ENCODE measurements at places on chromosomes 12 and 14.

- no peak for DNase-seq
Measured at GRCh38 chr14:70906793-70907175, 475 bp upstream of the PCNX1 start.

DNA sequence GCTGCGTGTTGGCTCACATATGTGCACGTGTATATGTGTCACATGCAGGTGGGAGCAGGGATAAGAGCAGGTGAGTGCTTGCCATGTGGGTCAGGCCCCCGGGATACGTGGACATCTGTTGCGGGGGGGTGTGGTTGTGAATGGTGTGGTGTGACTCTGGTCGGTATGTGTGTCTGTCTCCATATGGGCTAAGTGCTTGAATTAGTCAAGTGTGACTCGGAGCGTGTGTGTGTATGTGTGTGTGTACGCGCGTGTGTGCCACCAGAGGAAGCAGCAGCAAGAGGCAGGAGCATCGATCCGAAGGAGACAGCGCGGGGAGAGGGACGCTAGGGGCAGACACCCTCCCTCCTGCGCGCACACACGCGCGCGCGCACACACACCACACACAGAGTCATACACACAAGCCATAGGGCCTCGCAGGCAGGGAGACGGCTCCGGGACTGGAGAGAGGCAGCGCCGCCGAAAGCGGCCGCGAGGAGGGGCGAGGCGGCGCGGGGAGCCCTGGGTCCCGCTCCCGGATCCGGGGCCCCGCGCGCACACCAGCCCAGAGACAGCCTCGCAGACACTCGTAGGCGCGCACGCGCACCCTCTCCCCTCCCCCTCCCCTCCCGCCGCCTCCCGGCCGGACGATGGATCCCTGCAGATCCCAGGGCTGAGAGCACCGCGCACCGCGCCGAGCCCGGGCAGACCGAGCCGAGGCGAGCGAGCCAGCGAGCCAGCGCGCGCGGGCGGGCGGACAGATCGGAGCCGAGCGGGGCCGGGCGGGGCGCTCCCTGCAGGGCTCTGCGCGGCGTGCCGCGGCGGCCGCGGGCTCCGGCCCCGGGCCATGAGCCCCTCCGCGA is at the start of gene ASIC1:
TSS of gene ASIC1 (plus strand) at position 597 of the 842 bp plus-strand sequence. CDS start 1,171 bp downstream, outside the sequence.
- DNase-seq: no peak

DNA sequence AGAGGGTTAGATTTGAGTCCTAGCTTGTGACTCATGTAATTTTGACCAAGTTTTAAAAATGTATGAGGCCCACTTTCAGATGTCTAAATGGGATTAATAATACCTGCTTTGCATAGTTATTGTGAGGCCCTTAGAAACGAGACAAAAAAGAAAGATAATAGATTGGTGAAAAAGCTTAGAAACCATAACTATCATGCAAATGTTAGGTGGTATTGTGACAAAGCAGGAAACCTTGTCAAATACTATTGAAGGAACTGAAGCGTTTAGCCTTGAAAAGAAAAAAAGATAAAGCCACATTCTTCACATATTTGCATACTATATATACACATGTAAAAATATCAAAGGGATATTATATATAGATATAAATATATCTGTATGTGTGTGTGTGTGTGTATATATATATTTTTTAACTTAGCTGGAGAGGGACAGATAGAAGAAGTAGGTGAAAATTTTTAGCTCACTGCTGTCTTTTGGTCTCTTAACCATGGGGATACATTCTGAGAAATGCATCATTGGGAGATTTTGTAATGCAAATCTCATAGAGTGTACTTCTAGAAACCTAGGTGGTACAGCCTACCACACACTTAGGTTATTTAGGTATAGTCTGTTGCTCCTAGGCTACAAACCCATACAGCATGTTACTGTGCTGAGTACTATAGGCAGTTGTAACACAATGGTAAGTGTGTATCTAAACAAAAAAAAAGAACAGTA is 270.3 kb downstream of the CCDC91 start:
- no peak for DNase-seq

DNA sequence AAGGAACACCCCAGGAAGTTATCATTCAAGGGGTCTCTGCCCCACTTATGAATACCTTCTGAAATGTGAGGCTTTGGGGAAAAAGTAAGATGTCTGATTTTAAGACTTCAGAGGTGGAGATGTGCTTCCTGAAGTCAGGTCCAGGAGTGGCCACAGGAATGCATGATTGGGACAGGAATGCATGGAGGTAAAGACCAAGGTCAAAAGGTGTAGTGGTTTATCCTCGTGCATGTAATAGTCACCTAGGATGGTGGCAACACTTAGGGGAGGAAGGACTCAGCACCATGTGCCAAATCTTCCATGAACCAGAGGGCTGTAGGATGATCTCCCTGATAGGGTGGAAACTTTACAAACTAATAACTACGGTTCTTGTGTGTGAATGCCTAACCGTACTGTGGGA is 217.3 kb downstream of the C12orf75 start:
- peak; percentile 18 for DNase-seq

GRCh38 chr14:66413901-66414300 is 72.3 kb upstream of the CCDC196 start:
- DNase-seq: no peak

- no peak for DNase-seq
Measured at GRCh38 chr14:101022121-101022520, 118.6 kb upstream of the RTL1 start.

- DNase-seq: no peak
Measured at GRCh38 chr14:54919330-54919729, 16.7 kb upstream of the GCH1 start.

DNA sequence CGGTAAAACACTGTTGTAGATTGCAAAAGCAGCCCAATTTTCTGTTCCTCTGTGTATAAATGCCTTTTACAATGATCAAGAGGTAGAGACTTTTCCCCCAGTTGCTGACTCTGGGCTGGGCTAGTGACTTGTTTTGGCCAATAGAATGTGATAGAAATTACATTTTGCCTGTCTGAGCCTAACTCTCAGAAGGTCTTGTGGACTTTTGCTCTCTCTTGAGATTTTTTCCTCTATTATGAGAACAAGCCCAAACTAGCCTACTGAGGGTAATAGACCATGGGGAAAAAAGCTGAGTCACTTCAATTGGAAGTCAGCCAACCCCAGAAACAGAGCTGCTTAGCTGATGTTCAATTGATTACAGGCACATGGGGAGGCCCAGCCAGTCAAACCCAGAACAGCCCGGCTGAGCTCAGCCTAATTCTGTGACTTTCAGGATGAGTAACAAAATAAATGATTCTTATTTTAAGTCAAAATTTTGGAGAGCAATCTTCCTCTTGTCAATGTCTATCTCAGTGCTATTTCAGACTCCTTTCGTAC is 61.4 kb downstream of the MYF5 start:
- DNase-seq: peak; percentile 63

DNA sequence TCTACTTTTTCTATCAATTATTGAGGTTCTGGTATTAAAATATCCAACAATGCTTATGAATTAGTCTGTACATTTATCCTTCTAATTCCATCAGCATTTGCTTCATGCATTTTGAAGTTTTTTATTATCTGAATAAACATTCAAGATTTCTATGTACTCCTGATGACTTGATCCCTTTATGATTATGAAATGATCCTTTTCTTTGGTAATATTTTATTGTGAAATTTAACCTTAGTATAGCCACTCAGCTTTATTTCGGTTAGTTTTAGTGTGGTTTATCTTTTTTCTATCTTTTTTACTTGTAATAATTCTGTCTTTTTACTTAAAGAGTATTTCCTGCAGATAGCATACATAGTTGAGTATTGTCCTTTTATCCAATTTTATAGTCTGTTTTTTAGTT is 106.6 kb downstream of the SNAPC1 start:
- DNase-seq: no peak

DNA sequence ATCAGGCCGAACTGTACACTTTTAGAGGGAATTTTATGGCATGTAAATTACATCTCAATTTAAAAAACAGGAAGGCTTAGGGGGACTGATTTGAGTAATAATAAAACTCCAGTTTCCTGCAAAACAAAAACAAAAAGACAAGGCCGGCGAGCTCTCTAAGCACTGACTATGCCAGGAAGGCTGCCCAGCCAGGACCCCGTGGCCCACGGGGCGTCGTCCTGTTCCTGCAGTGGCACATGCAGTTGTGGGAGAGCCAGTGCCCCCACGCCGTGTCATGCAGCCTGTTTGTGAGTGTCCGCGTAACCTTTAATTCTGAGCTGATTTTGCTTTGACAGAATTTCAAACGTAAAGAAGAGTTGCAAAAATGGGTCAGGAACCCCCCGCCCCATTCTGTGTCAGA is 10.5 kb downstream of the XRCC3 start:
- no peak for DNase-seq

- no peak for DNase-seq
Measured at GRCh38 chr14:96255501-96256366, at the start of gene BDKRB1. BDKRB1 (plus strand) TSS chr14:96256210; CDS start chr14:96263683, 7,473 bp downstream.

DNA sequence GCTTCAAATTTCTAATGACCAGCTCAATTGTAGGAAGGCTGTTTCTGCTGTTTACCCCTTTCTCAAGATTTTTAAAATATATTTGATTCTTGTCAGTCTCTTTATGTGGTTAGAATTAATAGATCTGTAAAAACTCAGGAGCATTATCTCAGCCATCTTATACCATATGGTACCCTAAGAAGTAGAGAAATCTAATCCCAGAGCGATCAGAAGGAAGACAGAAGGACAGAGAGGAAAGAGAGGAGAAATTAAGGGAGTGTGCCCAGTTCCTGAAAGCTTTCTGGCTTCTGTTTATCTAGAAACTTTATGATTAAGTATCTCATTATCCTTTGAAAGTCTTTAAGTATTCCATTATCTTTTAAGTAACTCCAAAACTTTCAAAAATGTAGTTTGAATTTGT is 152.1 kb upstream of the NAV3 start:
- DNase-seq: no peak

GRCh38 chr12:26697217-26697616 is 135.8 kb downstream of the ITPR2 start:
- no peak for DNase-seq

- DNase-seq: no peak
Measured at GRCh38 chr12:47397664-47398281, 308.1 kb downstream of the RPAP3 start.

DNA sequence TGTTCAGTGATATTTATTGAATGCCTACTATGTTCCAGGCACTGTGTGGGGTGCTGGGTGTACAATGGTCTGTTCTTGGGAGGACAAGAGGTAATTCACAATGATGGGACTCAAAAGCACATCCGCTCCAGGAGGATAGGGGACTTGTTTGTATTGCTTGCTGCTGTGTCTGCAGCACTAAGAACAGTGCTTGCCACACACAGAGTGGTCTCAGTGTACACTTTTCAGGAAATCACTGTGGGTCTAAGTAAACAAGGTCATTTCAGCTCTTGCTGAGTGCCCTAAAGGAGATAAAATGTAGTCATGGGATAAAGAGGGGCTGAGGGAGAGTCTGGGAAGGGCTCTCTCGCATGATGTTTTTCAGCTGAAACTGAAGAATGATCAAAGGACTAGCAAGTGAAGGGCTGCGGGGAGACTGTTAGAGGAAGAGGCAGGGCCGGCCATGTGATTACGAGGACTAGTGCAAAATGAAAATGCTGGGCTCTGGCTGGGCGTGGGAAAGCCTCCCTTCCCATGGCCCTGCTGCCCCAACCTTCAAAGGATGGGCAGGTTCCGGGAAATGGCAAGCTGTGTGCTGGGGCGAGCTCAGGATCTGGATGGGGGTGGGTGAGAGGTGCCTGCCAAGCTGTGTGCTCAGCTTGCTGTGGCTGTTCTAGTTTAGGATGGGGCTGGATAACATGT is 39.1 kb downstream of the ADCK1 start:
- DNase-seq: no peak

DNA sequence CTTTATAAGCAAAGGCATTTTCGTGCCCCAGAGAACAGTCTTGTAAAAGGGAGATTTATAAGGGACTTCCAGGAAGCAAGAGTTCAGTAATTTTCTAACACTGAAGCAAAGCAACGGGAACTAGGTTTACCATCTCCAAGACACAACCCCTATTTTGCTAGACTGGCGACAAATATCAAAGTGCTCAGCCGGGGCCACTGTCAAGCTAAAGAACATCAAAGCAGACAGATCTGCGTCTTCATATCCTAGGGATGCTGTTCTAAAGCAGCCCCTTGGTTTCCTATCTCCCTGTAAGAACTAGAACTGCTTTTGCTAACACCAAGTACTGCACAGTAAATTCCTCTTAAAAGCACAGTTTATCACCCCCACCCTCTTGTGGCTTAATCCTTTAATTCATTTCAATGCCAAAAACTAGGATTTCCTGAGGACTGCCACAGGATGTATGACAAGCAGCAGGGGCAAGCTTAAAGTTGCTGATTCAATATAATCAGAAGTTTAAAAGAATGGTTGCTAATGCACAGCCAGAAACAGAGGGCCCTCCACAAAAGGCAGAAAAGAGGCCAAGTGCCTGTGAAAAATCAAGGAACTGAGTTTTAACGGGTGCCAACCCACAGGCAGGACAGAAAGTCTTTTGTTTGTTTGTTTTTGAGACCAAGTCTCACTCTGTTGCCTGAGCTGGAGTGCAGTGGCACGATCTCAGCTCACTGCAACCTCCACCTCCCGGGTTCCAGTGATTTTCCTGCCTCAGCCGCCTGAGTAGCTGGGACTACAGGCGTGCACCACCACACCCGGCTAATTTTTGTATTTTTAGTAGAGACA is 44.0 kb upstream of the ISM2 start:
- no peak for DNase-seq
